WERI-Rb-1 (cell line): ENCODE measurements at places on chromosomes 7 and 10.

DNA sequence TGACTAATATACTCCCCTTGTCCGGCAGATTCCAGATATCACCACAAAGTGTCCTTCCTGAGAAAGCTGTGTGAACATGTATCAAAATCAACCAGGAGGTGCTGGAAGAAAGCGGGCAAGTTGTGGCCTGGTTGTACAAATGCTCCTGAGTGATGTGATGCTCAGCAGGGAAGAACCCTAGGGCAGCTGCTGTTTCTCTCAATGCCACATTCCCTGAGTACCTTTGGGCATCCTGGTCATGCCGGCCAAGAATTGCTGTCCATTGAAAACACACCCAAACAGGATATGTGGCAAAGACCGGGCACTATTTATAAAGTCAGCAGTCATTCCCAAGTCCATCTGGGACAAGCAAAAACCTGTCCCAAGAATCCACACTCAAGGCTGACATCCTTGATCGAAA is 7.8 kb upstream of the ADCY1 start:
- DNase-seq: no peak

- DNase-seq: no peak
Observed at GRCh38 chr10:68574051-68574450, 13.9 kb downstream of the TET1 start.

- DNase-seq: peak; percentile 78
Observed at GRCh38 chr7:50197549-50197948, 104.5 kb upstream of the ZPBP start.

GRCh38 chr10:7403620-7404019 is 7.2 kb downstream of the SFMBT2 start:
- no peak for DNase-seq

- no peak for DNase-seq
Observed at GRCh38 chr7:141537906-141538305, 13.3 kb upstream of the AGK start.

- no peak for DNase-seq
Observed at GRCh38 chr10:106082865-106083264, 1081.6 kb downstream of the SORCS1 start.

GRCh38 chr7:86972072-86972471 is 87.4 kb downstream of the ELAPOR2 start:
- no peak for DNase-seq

- peak; percentile 22 for DNase-seq
Observed at GRCh38 chr7:18873734-18874336, 243.6 kb downstream of the TWIST1 start.

DNA sequence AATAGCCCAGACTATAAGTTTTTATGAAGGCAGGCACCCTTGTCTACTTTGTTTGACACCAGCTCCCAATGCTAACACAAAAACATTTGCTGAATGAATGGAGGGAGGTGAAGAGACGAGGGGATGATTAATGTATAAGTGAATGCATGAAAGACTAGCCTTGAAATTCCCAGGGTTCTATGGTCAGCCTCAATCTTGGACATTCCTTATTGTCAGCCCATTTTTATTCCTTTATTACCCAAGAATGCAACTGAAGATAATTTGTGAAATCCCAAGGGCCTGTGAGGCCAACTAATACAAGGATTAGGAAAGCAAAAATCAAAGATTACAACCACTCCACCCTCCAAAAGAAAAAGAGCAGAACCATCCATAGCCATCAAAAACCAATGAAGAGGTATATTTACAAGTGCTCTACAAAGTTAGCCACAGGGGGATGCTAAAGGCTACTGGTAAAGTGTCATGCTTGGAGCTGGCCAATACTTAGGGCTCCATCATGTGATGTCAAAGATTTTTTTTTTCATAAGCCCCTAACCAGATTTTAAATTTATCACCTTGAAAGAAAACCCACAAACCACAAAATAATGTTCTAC is 40.0 kb upstream of the ASAH2 start:
- no peak for DNase-seq

DNA sequence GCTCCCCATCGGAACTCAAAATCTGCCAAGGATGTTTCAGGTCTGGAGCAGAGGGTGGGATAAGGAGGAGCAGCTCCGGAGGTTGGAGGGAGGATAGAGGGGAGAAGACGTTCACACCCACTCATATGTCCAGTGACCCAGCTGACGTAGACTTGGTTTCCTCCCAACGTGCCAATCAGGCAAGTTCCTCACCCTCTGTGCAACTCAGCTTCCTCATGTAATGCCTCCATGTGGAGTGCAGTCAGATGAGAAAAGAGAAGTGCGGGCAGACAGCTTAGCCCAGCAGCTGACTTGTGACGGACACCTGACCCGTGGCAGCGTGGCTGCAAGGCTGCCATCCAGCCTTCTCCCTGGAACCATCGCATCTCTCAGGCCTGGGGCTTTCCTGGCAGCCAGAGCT is 86.8 kb downstream of the NPTX2 start:
- no peak for DNase-seq

GRCh38 chr7:93910076-93910994 is 4.0 kb downstream of the GNGT1 start:
- DNase-seq: no peak

GRCh38 chr7:156071612-156072011 is 259.3 kb upstream of the SHH start:
- no peak for DNase-seq

DNA sequence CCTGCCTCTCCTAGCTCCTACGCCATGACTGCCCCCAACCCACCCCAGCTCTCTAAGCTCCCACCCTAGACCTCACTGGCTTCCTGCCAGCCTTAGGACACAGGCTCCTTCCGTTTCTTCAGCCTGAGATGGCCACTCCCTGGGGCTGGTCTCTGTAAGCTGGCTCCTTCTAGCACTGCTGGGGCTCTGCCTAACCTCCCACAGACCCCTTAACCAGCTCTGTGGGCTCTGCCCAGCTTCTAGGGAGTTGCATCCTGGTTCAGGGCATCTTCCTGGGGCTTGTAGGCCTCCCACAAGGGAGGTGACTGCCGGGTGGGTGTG is 478.6 kb upstream of the KLF6 start:
- no peak for DNase-seq

GRCh38 chr7:111540199-111540815 is 22.0 kb downstream of the IMMP2L start:
- no peak for DNase-seq

DNA sequence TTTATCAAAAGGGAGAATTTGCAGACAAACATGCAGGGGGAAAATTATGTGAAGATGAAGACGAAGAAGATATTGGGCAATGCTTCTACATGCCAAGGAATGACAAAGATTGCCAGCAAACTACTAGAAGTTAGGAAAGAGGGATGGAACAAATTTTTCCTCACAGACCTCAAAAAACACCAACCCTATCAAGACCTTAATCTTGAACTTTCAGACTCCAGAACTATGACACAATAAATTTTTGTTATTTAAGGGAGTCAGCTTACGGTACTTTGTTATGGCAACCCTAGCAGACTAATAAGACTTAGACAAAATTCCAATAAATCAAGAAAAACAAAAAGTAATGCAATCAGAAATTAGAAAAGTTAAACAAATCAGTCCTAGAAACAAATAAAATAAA is 280.0 kb upstream of the GNAI1 start:
- no peak for DNase-seq

DNA sequence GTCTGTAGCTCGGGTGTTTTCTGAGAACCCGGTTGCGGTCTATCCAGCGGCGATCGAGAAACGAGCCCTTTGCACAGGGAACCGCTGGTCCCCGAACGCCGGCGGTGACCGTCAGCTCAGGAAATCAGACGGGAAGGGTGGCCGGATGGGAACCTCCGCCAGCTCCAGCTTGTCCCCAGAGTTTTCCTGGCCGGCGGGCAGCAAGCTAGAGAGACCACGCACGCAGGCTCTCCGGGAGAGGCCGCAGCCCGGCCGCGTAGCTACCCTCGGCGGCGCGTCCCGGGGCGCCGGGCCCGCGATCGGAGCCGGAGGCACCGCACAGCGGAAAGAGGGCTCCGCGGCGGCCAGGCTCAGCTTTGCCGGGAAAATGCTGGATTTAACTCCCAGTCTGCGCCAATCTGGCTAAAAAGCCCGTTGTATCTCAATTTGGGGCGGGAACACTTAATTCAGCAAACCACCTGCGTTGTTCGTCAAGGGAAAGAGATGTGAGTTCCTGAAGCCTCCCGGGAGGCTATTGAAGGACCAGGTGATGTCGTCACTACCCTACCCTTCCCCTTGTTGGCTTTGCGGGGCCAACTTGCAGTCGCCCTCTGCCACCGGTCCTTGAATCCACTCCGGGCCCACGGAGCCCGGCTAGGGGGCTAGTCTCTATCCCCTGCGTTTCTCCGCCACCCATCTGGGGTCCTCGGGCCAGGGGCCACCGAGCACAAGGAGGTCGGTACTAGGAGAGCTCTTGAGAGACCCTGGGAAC is 859 bp upstream of the CH25H start:
- DNase-seq: peak; percentile 23

DNA sequence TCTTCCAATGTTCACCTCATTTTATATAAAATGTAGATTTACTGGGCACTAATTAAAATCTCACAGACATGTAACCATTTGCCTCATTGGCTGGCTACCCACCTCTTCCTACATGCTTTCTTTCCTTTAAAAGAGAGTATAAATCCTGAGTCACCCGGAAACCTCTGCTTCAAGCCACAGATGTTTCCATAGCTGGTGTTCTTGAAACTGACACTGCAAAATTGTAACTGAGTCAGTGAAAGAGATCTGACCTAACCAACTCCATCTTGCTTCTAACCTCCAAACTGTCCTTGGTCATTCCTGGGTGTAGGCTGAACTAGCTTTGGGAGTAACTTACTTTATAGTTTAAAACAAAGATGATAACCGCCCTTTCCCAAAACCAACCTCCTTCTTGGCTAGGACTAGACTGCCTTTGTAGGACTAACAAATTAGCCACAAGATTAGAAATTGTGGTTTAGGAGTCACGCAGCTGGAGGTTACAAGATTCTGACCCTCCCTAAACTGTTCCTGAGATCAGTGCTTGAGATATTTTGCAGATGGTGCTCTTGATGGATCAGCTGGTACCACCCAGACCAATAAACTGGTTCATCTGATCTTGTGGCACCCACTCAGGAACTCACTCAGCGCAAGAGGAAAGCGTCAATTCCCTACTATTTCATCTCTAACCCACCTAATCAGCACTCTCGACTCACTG is 33.5 kb downstream of the SVOPL start:
- no peak for DNase-seq

GRCh38 chr10:64070241-64070640 is 549.0 kb downstream of the REEP3 start:
- no peak for DNase-seq

DNA sequence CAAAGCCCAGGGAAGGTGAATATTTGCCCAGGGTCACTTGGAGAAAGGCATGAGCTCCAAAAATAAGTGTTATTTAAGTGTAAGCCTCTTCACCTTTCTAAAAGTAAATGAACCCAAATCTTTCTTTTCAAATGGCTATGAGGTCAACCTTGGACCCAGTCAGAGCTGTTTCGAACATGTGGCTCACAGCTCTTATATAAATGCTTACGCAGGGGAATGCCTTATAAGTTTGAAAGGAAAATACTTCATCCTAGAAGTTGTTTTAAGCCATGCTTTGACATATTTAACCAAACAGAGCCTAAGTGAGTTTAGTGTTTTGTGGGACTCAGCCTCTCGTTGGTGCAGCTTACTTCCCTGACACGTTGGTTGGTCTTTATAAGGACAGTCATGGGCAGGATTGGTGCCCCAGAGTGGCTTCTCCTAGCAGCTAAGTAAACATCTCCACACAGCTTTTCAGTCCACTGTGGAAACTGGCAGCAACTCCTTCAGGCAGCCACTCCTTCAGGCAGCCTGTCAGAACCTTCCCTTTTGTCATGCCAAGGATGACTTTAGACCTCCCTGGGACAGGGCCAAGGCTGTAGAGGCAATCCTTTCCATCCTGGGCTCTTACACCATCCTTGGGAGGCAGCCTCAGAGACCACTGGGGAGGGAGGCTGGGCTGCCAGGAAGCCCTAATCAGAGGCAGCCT is 43.6 kb downstream of the MINDY4 start:
- DNase-seq: no peak

DNA sequence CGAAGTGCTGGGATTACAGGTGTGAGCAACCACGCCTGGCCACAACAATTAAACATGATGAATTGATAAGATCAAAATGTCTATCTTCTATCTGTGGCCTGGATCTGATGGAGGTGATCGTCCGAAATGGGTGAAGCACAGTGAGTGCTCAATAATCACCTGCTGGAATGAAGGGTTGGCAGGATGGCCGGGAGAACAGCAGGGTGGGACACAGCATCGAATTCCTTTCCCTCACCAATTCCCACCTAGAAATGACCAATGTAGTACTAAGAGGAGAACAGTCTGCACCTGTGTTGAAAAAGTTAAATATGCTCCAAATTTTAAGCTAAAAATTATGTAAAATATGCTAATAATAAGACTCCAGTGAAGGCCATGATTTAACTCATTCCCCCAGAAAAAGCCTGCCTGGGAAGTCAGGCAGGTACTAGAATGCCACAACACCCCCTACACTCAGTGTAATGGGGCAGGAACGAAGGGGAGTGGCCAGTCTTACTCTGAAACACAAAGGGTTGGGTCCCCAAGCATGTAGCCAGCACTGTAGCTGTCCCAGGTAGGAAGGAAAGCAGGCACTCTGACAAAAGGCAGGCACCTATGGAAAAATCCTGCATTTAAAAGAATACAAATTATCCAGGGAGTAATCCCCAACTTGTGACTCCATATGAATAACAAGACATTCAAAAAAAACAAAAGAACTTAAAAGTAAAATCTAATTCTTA is 110.3 kb downstream of the VPS41 start:
- no peak for DNase-seq

DNA sequence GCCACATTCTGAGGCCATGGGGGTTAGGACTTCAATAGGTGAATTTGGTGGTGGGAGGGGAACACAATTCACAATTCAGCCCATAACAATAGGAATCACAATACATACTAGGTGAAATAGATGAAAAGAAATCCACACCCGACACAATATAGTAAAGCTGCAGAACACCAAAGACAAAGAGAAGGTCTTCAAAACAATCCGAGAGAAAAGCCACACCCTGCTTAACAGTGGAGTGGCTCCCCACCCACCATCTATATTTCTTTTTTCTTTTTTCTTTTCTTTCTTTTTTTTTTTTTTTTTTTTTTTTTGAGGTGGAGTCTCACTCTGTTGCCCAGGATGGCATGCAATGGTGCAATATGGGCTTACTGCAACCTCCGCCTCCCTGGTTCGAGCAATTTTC is 14.7 kb upstream of the TIAL1 start:
- DNase-seq: no peak

DNA sequence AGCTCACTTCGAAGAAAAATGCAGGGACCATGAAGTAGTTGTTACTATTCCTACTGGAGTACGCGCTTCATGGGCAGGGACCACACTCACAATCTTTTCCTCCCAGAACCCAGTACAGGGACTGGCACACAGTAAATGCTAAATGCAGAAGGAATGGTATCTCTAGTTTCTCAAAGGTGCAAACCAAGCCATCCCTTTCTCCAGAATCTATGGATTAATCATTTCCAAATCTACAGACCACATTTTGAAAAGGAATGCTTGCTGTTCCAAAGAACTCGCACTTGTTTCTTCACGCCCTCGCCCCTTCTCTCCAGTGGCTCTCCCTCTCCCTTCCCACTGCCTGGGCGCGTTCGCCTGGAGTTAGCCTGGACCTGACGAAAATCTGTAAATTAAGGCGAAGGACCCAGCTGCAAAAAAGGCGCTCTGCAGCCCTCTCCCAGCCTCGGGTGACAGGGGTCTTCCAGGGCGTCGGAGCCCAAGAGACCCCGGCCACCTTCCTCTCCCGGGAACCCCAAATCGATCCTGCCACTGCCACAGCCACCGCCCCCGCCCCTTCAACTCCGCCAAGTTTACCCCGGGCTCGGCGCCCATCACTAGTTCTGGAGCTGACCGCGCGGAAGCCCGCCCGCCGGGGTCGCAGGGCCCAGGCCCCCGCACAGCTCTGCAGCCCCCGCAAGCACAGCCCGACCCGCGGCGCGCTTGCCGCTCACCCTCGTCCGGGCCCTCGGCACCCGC is 527 bp downstream of the PDIA4 start:
- DNase-seq: no peak
